ENCODE measurements at places on chromosomes 5 and 9.
A peak's percentile ranks its signal among the peaks of the same experiment; 100 is the strongest.

- DNase-seq = no peak
Observed at GRCh38 chr5:65811004-65811403, 89.0 kb downstream of the NLN start.

DNA sequence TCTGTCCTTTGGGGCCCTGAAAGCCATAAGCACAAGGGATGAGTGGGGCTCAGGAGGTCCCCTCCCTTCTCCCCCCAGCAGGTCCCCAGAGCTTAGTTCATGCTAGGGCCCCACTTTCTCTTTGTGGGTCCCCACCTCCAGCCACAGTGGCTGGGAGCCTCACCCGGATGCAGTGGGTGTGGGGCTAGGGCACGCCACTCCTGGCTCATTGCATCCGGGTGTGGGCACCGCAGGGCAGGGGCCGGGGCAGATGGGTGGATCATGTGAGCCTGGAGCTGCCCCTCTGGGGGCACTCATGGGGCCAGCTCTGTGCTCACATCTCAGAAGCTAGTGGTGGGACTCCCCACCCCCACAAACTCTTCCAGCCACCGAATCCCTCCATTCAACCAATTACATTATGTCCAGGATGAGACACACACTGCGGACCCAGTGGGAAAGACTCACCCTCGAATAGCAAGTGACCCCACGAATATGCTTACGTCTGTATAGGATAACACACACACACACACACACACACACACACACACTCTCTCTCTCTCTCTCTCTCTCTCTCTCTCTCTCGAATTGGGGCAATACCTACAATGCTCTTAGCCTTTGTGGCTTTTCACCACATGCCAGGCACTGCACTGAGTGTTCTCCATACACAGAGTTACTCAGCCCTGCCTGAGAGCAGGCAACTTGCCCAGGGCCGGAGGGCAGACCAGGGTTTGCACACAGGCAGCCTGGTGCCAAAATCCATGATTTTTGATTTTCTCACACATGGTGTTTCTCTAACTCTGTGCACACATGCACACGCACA, 16.8 kb upstream of the PHYKPL start:
- DNase-seq = no peak

DNA sequence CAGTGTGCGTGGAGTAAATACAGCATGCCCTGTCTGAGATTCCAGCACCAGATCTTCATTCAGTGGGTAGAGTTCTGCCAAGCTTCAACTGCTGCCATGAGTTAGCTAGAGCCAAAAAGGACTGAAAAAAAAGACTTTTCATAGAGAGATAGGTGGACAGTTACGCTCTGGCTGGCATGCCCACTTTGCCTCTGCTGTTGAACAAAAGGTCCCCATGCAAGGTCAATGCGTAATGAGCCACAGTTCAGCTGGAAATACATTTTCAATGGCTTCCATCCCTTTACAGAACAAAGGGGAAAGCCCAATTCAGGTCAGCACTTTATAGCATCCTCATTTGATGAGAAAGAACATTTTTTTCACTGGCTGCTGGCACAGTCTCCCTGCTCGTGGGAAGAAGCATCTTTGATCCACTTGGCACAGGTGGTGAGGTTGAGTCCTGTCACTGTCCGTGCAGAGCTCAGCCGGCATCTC, 86.9 kb upstream of the ERCC6L2 start:
- no peak for DNase-seq

DNA sequence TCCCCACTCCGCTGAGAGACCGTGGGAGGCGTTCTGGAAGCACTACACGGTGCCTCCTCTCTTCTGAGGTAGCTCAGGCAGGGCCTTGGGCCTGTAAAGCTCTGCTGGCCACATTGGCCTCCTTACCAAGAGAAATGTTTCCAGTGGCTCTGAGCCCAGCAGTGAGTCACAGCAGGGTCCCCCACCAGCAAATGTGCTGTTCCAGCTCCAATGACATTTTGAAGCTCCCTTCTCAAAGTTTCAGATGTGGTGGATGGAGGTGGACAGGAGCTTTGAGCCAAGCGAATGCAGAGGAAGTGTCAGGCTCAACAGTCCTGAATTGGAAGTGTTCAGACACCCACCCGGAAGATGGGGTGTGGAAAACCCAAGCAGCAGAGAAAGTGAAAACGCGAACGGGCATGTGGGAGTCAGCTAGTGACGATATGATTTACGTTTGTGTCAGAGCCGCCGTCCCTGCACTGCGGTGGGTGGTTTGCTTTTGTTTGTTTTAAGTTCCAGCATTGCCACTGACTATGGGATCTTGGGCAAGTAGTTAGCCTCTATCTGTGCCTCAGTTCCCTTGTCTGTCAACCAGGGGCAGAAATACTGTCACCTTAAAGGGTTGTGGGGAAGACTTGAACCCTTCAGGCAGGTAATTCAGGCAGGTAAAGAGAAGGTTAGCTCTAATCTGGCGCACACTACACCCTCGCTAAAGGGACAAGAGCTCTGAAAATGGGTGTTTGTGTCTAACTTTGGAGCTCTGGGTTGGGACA, 38.2 kb downstream of the C5orf15 start:
- DNase-seq = no peak

DNA sequence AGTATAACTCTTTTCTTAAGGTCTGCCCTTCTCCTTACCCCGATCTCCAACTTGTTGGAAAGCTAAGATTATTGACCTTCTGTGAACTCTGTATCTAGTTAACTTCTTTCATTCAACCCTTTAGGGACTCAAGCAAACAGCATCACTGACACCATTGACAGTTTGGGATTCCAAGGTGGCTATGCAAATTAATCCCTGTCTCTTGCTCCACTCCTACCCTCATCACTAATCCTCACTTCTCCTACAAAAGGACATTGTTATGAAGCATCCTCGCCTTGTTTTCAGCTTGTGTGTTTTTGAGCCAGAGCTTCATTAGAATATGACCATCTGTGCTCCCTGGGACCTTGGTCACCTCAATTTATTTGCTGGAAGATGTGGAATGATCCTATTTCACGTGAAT, 337.9 kb downstream of the PDE4D start:
- no peak for DNase-seq

DNA sequence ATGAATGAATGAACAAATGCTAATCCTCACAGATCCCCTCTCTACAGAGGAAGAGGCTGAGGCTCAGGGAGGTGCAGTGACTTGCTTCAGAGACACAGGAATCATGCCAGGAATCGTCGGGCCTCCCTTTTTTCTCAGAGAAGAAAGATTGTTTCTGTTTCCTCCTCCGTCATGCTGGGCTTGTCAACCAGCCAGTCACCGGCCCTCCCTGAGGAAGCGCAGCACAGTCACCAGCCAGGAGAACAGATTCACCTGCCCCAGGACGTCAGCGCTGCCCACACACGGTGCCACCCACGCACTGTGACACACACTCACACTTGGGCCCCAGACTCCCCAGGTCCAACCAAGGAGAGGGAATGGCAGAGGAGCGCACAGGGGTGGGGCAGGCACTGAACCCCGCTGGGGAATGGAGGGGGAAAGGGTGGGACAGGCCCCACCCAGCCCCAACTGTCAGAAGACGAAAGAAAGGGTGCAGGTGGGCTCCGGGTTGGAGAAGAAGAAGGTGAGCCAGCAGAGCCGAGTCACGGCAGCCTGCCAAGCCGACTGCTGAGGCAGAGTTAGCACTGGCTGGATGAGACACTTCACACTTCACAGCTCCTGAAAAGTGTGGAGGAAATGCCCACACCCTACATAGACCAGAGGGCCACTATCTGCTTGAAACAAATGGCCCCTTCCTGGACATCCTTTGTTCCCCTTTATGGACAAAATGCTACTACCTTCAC, 13.8 kb upstream of the ERGIC1 start:
- DNase-seq = peak; percentile 51

- DNase-seq = no peak
Observed at GRCh38 chr5:56066931-56067450, 72.2 kb upstream of the IL6ST start.

- DNase-seq = no peak
Observed at GRCh38 chr5:18749763-18750162, 1115.5 kb downstream of the TAF11L14 start.

DNA sequence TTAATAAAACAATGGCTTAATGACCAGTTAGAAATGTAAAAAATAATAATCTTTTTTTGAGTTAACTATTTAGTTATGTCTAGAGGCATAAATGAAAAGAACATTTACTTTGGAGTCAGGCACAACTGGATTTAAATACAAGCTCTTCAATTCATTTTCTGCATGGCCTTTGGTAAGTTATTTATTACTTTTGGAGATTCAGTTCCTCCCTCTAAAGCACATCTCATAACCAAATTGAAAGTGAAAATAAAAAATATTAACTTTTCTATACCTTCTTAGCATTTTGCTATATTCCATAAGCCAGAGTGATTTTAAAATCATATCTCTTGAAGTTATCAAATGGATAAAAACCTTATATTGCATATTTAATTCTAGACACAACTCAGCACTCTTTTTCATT, 434.9 kb upstream of the SMARCA2 start:
- no peak for DNase-seq

DNA sequence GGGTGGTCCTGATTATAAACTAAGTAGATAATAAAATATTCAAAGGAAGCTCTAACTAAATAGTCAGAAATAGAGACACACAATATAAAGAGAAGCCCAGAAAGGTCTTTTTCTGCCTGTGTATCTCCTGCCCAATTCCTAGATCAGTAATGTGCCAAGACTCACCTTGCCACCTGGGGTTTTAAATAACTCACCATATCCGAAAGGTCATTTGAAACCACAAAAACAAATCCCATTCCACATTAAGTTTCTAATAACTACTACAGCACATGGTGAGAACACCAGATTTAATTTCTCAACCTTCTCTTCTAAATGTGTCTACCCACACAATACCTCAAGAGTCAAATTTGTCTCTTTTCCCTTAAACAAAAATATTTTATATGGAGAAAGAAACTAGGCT, 75.2 kb downstream of the ZNF608 start:
- DNase-seq = no peak

GRCh38 chr5:164303646-164304215, 798.3 kb downstream of the MAT2B start:
- DNase-seq = no peak

- DNase-seq = no peak
Observed at GRCh38 chr5:98630621-98631020, 142.8 kb upstream of the RGMB start.

DNA sequence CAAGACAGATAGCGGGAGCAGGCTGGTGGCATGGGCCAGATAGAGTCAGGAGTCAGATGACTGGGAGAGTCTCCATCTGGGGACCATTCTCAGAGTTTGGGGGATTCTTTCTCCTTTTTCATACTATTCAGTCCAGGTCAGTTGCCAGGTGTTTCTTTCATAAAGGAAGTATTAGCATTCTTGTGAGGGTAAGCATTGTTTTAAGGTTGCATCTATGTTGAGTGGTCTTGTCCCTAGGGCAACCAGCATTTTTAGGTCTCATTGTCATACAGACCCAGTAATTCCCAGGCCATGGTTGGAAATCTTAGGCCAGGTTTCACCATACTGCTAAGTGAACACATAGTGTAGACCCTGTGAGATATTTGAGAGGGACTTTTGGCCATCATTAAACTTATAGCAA, 122.3 kb upstream of the POC5 start:
- no peak for DNase-seq

GRCh38 chr5:140420665-140421361, 19.2 kb downstream of the ANKHD1 start:
- no peak for DNase-seq

DNA sequence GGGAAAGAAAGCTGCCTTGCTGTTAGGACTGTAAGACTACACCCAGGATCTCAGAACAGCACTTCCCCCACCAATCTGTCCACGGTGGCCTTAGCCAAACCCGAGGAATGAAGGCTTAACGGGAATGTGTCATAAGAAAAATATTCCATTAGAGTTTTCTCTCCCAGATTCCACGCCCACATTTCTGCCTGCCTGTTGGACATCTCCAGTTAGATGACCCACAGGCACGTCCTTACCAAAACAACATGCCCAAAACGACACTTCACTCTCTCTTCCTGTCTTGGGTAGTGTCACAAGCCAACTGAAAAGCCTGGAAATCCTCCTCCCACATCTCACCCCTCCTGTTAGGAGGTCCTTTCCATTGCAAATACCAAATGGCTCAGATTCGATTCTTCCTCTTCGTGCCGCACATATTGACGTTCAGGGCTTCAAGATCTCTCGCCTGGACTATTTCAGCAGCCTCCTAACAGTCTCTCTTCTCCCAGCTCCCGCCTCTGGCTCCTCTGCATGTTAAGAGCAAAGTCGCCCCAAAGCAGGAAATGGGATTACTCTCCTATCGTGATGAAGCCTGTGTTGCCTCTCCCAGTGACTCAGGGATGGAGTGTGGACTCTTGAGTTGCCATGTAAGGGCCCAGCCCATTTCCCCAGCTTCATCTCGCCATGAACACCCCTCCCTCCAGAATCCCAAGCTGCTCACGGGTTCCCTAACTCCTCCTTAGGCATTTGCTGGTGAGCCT, 159.3 kb downstream of the NR3C1 start:
- peak; percentile 45 for DNase-seq

GRCh38 chr5:90709323-90710155, 150.9 kb downstream of the ADGRV1 start:
- peak; percentile 15 for DNase-seq

- DNase-seq = no peak
Observed at GRCh38 chr5:108141676-108142075, 240.2 kb downstream of the FBXL17 start.

- DNase-seq = no peak
Observed at GRCh38 chr9:90943341-90943740, 141.7 kb downstream of the SYK start.
